ENCODE measurements at places on chromosomes 6 and 20.

- no peak for DNase-seq
These were observed 737 bp upstream of the PTPRT start for GRCh38 chr20:43190332-43190953.

DNA sequence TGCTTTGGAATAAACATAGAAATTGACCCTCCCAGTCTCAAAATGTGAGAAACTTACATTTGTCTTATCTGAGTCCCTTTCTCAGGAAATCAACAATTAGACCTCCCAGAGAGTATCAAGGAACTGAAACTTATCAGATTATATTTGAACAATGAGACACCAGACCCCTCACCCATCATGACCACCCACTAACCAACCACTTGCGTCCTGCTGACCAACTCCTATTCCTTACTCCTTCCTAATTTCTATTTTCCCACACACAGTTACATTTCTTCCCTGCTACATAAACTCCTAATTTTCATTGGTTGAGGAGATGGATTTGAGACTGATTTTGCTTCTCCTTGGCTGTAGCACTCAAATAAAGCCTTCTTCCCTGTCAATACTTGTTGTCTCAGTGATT is 97.9 kb downstream of the TPBG start:
- DNase-seq: no peak

DNA sequence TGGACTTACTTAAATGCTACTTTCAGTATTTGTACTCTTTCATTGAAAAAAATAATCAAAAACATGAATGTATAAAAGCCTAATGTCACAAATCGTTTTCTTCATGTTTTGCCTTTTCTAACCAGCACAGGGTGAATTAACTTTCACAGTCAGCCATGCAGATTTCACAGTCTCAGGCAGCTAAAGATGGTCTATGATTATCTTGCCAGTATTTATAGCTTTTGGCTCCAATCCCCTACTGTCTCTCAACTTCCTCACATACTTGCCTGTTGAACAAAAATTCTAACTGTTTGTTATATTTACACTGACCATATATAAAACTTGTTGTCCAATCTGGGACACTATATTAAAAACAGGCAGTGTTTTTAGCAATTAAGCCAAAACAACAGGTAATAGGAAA is 358.2 kb downstream of the ARHGAP18 start:
- DNase-seq: no peak

DNA sequence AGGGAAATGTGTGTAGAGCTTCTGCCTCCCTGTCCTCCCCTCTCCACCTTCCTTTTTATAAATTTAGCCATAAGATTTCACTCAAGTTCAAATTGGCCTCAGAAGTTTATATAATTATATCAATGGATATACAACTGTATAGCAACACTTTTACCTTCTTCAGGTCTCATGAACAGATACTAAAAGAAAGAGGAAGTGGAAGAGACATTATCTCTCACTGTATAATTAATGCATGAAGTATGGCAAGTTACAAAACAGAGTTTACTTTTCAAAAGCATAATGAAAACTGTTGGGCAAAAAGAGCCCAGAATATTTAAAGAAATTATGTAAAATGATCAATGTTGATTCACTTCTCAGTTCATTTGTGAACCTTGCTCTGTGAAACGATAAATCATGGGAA is 99.7 kb downstream of the PDE7B start:
- no peak for DNase-seq

- no peak for DNase-seq
These were observed 38.6 kb upstream of the CST7 start for GRCh38 chr20:24910461-24910860.

GRCh38 chr6:134937426-134937825 is 12.5 kb downstream of the ALDH8A1 start:
- DNase-seq: no peak

DNA sequence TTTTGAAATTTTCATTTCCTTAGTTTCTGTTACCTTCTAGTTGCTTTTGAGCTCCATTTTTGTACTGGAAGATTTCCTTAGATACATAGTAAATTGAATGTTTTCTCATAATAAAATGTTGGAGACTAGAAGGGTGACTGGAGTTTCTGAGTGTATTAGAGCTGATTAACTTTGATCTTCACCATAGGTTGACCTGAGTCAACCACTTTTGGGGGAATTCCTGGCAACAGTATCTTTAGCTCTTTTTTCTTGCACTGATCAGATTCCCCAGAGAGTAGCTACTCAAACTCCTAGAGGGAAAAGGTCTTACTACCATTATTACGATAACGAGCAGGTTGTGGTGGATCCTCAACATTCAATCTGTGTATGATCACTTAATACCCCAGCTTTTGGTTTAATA is 72.7 kb downstream of the KHDC1L start:
- no peak for DNase-seq

DNA sequence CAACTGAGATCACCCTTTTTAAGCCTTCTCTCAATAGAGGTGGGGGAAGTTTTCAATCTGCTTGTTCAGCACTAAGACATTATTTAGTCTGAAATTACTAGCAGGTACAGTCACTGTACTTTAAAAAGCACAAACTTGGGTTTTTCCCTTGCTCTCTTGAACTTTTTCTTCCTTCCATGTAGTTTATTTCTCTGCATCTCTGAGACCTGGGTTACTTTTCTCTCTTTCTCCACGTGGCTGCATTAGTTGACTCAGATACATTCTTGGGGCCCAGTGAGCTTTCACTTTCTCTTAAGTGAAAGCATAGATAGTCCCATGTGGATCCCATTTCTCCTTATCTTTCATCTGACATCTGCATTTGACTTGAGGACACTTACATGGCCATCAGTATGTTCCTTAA is 433.9 kb upstream of the MAP3K7 start:
- no peak for DNase-seq

GRCh38 chr20:53328961-53329360 is 264.7 kb downstream of the ZNF217 start:
- DNase-seq: no peak

DNA sequence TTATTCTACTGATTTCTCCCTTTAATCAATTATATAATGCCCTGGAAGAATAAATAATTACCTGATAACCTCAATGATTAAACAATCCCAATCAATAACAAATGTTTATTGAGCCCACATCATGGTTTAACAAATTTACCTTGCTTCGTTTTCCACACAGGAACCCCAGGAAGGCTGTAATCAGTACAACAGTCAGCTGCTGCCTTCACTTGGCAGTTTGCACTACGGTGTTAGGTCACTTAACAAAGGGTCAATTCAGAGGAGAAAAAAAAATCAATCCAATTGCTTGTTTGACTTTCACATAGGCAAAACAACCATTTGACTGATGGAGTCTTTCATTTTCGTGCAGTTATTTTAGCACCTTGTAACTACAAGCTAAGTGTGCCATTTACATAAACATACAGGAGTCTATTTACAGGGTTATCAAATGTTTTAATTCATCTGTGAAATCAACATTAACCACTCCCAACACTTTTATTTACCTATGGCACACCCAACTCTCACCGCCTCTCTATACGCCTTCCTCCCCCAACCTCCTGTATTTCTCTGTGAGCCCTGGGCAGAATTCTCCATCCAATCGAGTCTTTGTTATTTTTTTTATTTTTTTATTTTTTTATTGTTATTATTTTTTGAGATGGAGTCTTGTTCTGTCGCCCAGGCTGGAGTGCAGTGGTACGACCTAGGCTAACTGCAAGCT is 140.4 kb upstream of the TAB2 start:
- DNase-seq: no peak

- DNase-seq: peak; percentile 69
These were observed 46.2 kb downstream of the TRAF3IP2 start for GRCh38 chr6:111559188-111560097.

DNA sequence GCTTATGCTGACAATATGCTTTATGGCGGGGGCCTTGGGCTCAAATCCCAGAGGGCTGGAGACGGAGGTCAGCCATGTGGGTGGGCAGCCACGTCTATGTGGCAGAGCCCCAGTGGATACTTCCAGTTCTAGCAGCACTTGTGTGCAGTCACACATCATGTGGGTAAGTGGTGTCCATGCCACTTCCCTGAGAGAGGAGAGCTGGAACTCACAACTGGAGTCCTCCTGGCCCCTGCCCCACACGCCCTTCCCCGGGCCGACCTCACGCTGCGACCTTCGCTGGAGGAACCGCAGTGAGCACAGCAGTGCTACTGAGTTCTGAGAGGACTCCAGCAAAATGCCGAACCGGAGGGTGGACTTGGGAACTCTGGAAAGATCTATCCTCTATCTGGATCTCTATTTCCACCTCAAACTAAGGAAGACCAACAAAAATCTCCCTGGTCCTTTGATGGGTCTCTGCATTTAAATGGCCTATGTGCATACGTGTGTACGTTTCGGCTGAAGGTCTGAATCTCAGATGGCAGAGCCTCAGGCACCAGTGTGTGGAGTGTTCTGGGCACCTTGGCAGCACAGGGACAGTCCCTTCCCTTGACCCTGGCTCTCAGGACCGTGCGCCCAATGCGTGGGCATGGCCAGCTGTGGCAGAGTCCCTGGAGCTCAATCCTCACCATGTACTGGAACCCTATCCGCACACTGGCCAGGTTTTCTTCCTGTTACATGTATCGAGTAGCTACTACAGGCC is 55.4 kb downstream of the GNAS-AS1 start:
- no peak for DNase-seq

- DNase-seq: no peak
These were observed 47.5 kb downstream of the CD83 start for GRCh38 chr6:14165091-14165490.

DNA sequence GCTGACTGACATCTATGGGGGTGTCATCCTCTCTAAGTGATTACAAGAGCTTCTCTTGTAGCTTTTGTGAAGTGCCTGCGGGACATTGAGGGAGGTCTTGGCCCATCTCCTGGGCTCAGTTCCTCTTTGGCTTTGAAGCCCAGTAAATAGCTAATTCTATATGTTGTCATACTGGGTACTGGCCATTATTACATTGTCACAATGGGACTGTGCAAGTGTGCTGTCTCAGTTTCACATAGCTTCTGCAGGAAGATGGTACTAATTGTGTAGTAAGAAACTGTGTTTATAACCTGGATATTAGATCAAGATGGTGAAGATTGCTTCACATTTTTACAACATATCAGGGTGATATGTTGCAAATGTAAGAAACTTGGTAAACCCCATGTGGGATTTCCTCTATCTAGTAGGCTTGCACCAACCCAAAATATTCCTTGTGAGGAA is 19.9 kb downstream of the SPINT3 start:
- no peak for DNase-seq

GRCh38 chr6:29737707-29738630 is 14.7 kb downstream of the HLA-F start:
- no peak for DNase-seq

DNA sequence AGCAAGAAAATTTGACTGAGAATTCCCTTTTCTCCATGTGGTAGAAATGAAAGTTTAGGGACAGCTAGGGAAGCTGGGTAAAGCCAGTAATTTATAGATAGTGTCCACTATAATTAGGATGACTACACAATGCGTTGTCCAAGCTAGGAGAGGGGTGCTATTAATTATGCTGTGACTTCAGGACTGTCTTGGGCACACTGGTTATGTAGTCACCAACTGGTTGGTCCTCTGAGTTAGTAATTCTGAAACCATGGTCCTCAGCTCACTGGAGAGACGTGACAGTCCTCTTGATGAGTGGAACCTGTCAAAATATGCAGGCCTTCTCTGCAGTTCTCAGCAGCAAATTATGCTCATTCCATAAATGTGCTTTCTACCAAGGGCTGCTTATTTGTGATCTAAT is 94.6 kb upstream of the ENPP5 start:
- DNase-seq: no peak
